Stimulated activated CD8-positive, alpha-beta memory T cell treated with anti-CD3 and anti-CD28 coated beads, Interleukin-7, amount 100 ng/mL, for 1 hour (primary cell): ENCODE measurements at places on chromosomes 2 and 18.

GRCh38 chr2:166627893-166628292 lies 133.8 kb upstream of the SCN7A start:
- no peak for DNase-seq

DNA sequence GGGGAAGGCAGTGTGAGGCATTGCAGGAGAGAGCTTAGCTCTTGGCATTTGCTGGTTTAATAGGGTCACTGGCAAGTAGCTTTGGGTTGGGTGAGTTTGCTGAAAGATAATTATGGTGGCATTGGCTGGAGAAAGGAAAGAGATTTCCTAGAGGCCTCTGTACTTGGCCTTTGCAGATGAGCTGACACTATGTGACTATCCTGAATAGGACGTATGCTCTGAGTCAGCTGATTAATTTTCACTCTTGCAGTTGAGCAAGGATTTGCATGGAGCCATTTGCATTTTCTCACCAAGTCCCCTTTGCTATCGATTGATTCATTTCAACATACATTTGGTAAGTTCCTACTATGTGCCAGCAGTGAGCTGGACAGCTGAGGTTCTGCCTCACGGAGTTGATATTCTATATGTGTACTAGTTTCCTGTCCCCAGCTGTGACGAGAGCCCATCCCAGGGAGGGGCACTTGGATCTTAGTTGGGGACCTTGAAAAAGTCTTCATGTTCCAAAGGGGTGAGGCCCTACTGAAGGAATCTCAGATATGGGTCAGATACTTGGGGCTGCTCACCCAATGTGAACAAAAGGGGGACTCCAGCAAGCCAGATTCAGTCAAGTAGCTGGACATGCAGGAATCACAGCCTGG lies 245.7 kb downstream of the LOXHD1 start:
- DNase-seq: no peak

- no peak for DNase-seq
Measured at GRCh38 chr2:189268763-189269162, 89.2 kb upstream of the COL5A2 start.

DNA sequence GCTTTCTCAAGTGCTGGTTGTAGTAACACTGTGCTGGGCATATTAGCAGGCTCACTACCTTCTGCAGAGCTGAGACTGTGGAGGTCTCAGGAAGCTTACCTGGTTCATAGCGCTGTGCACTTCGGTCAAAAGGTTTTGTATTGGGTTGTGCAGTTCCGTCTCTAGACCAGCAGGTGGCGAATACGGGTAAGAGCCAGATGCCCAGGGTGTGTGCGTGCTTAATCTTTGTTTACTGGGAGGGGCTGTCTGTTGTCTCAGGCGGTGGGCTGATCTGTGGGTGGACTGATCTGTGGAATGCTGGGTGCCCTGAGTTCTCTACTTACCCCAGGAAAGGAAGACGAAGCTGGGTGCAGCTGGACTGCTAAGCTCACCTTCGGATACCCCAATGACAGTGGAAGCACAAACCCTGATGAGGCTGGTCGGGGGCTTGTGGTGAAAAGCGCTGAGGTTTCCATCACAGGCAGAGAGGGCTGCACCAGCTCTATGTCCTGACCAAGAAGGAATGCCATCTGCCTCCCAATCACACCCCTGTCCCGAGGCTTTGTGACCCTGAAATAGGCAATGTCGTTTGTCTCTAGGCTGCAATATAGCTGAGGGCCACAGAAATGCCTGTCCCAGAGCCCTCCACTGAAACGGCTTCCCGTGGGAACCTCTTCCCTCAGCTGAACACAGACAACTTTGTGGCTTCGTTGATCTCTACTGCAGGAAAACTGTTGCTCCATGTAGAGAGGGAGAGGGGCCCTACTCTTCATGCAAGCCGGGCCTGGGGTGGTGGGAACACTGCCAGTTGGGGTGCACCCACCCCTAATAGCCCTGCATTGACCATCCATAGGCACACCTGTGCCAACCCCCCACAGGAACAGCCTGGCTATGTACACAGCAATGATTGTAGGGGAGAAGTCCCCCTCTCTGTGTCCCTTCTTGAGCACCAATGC lies 45.9 kb upstream of the FAM117B start:
- peak; percentile 17 for DNase-seq

DNA sequence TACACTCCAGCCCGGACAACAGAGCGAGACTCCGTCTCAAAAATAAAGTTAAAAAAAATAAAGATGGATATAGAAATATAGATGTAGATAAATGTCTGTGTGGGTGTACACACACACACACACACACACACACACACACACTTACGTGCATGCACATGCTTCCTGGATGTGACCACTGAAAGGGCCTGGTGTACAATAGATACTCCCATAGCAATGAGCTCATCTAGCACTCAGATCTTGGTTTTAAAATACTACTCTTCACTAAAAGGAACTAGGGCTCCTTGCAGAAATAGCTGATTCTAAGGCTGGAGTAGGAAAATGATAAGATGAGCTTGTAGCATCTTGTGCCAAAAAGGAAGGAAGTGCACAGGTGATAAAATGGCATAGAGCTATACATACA lies 39.1 kb downstream of the ROCK2 start:
- no peak for DNase-seq

- DNase-seq: no peak
Measured at GRCh38 chr18:56188529-56189275, 449.7 kb downstream of the TXNL1 start.

DNA sequence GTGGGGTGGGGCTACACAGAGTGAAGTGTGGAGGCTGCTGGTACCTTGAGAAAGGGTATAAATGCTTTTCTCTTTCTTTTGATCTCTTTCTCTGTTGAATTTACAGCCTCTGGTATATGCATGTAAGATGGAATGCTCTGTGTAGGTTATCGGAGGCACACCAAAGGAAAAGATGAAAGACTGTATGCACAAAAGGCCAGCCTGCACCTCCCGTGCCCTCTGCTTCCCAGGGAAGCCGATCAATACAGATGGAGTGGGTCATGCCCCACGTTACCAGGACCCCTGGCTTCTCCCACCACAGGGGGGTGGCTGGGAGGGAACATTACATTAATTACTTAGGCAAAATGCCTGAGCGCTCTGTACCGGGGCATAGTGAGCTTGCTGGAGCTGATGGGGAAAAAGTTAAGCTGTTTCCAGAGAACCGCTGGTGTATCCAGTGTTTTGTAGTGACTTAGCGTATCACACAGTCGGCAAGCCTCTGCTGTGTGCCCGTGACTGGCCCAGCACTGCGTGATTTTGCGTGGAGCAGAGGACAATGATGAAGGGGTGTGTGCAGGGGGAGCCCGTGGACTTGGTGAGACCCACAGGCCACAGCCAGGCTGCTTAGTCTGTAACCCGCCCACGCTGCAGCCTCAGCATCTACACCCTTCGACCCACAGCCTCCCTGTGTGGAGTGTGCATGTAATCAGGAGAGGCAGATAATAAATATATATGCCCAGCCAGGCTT lies 8.0 kb downstream of the ALLC start:
- DNase-seq: no peak

DNA sequence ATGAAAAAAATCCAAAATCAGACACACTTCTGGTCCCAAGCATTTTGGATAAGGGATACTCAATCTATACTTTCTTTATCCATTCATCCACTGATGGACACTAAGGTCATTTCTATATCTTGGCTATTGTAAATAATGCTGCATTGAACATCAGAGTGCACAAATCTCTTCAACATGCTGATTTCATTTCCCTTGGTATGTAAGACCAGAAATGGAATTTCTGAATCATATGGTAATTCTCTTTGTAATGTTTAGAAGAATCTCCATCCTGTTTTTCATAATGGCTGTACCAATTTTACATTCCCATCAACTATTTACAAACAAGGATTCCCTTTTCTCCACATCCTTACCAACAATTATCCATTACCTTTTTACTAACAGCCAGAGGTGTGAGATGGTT lies 33.7 kb upstream of the MCM6 start:
- no peak for DNase-seq

- DNase-seq: no peak
Measured at GRCh38 chr18:9417073-9417851, 58.1 kb upstream of the RALBP1 start.

DNA sequence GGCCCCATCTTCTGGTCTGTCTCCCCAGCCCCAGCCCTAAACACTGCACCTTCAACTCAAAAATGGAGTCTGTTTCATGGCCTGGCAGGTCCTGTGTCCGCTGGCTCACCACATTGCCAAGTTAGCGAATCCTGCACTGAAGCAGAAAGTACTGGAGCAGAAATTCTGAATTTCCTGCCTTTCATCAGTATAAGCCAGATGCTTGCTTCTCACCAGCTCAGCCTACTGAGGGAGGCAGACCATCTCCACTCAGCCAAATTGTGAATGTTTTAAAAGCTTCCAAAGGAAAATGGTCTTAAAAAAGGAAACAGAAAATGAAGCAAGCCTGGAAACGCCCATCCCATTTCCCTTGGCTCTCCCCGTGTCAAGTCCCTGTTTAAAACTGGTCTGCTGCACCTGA lies 157.8 kb downstream of the C1D start:
- DNase-seq: no peak

GRCh38 chr2:147845411-147845971 lies 662 bp downstream of the ACVR2A start:
- DNase-seq: no peak

- DNase-seq: no peak
Measured at GRCh38 chr18:5508821-5509220, 35.0 kb downstream of the EPB41L3 start.

DNA sequence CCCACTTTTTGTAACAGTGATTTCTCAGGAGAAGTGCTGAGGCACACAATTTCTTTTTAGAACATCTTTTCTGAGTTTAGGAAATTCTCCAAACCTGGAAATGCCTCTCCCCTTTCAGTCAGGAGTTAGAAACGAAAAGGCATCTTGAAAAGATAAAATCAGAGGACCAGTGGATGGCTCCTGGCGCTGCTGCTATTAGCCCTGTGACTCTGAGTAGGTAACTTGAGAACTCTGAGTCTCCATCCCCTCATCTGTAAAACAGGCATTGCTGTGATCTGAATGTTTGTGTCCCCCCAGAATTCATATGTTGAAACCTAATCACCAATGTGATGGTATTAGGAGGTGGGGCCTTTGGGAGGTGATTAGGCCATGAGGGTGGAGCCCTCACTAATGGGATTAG lies 50.2 kb downstream of the EHD3 start:
- DNase-seq: no peak

- no peak for DNase-seq
Measured at GRCh38 chr2:235414422-235414821, 79.4 kb upstream of the AGAP1 start.

DNA sequence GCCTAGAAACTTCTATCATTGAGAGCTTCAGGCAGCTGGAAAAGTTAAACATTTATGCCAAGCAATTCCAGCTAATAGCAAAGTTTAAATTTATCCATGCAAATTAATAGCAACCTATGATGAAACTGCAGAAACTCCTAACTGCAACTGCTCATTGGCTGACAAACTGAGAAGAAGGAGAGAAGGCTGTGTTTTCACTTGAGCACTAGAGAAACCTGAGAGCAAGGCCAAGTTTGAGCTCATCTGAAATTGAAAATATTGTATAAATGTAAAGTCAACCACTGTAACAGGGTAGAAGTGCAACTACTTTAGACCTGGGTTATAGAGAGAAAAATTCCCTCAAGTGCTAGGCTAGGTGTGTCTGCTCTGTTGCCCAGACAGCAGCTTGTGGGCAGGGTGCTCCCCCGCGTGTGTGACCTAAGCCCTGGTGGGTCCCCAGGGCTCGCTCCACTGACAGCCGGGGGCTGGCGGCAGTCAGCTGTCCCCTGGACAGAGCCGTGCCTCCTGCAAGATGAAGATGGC lies 50.2 kb downstream of the CABYR start:
- DNase-seq: no peak

- DNase-seq: no peak
Measured at GRCh38 chr2:28224648-28225472, 167.8 kb upstream of the FOSL2 start.

DNA sequence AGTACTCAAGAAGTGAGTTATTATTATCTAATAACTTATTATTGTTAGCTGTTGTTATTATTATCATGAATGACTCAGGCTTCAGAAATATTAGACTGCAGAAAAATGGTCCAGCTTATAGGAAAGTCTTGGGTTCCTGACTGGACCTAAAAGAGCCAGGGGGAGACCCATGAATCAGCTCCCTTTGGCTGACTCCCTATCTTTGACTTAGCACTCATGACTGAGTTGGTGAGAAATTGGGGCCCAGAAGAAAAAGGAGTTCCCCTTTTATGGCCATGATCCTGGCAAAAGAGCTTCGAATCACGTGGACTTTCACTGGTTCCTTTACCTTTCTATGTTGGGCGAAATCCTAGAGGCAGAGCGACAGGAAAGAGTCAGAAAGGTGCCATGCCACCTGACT lies 145.8 kb downstream of the MYO3B start:
- DNase-seq: no peak

GRCh38 chr2:14816069-14817060 lies 183.8 kb downstream of the LRATD1 start:
- no peak for DNase-seq

DNA sequence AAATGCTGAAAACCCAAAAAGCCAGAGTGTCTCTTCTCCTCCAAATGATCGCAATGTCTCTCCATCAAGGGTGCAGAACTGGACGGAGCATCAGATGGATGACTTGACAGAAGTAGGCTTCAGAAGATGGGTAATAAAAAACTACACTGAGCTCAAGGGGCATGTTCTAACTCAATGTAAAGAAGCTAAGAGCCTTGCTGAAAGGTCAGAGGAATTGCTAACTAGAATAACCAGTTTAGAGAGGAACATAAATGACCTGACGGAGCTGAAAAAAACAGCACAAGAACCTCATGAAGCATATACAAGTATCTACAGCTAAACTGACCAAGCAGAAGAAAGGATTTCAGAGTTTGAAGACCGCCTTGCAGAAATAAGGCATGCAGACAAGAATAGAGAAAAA lies 9.7 kb upstream of the POLE4 start:
- no peak for DNase-seq

GRCh38 chr2:73536133-73536840 lies 105.9 kb downstream of the NAT8 start:
- no peak for DNase-seq

DNA sequence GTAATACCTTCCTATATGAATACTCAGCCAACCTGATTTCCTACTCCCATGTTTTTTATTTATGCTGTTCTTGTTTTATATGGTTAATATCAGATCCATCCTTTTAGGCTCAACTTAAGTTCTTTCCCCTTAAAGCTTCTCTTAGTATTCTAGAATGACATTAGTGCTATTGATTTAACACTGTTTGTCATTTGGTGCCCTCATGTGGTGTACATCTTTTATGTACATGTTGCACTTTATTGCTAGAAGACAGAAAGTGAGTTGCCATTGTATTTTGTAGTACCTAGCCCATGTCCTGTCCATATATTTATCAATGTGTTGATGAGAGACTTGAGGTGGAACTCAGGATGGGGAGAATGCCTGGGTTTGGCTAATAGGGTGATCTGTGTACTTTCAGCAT lies 2.5 kb downstream of the HTRA2 start:
- no peak for DNase-seq

DNA sequence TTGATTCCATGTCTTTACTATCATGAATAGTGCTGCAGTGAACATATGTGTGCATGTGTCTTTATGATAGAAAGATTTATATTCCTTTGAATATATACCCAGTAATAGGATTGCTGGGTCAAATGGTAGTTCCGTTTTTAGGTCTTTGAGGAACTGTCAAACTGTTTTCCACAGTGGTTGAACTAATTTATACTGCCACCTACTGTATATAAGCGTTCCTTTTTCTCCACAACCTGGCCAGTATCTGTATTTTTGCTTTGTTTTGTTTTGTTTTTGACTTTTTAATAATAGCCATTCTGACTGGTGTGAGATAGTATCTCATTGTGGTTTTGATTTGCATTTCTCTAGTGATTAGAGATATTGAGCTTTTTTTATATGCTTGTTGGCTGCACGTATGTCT lies 641.6 kb downstream of the SUCLG1 start:
- DNase-seq: no peak

GRCh38 chr2:127901339-127902056 lies 15.7 kb upstream of the AMMECR1L start:
- no peak for DNase-seq
